ENCODE measurements at places on chromosomes 1 and 21.
A peak's percentile ranks its signal among the peaks of the same experiment; 100 is the strongest.

- DNase-seq: no peak
Measured at GRCh38 chr1:155245163-155245524, 10.1 kb downstream of the ENTREP3 start.

- DNase-seq: no peak
Measured at GRCh38 chr1:24136956-24137539, 5.9 kb downstream of the IL22RA1 start.

DNA sequence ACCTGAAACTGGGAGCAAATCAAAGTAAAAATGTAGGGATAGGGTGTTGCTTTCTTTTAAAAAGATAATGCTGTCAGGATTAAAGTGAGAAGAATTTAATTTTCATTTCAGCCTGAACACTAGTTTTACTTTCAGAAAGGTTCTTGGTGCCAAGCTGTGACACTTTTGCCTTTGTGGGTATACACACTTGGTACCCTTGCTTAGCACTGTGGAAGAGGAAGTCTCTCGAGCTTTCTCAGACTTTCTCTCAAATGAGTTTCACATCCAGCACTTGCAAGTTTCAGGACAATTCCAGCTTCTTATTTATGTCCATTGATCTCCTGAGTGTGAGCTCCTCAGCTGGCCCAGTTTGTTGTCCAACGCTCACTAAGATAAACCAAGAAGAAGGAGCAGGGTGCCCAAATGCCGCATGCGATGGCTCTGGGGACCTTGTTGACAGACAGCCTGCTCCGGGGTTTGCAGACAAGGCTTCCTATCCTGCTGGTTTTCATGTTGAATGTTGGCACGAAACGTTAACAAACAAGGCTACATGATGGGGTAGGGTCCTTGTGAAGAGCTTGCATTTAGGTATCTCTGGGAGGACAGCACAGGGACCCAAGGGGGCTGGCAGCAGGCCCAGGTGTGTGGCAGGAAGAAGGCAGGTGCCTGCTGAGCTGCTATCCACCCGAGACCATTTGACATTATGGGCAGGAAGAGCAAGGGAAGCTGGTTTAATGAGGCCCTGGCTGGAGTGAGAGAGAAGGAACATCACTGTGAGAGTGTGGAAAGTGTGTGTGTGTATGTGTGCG, 79.7 kb downstream of the POFUT2 start:
- DNase-seq: no peak

DNA sequence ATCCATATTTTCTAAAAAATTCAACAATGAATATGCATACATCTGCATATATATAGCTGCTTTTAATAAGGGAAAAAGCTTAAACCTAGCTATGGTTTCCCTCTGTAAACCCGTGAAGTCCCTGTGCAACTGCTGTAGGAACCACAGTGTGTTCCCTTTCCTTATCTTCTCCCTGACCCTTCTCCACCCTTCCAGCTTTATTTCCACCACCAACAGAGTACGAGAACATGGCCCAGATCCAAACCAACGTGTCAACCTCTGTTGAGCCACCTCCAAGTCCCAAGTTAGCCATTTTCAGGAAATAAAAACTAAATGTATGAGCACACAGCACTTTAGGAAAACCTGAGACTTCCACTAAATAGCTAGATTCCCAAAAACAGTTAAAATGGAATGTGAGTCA, 20.3 kb downstream of the SUSD4 start:
- DNase-seq: peak; percentile 66

GRCh38 chr1:118862755-118863154, 125.4 kb downstream of the TBX15 start:
- DNase-seq: no peak

DNA sequence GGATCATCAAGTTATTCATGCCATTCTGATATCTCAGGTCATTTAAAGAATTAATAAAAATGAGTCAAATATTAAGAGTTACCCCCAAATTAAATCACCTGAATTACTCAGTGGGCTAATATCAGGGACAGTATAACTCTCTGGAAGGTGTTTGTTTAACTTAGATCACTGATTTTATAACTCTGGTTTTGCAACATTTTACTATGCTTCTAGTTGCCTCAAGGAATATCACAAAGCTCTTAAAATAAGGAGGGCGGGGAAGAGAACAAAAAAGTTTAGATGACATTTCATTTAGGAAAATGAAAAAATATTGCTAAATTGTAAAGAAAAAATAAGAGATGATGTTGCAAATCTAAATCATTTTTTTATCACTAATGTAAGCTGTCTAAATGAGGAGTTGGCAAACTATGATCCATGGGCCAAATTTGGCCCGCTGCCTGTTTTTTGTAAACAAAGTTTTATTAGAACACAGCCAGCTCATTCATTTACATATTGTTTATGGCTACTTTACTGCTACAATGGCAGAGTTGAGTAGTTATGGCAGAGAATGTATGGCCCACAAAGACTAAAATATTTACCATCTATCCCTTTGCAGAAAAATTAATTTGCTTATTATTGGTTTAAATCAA, 31.9 kb upstream of the SLC19A2 start:
- no peak for DNase-seq

- peak; percentile 82 for DNase-seq
Measured at GRCh38 chr1:204941421-204942338, 71.0 kb downstream of the NFASC start.

GRCh38 chr1:233518344-233518743, 95.6 kb upstream of the KCNK1 start:
- no peak for DNase-seq

- DNase-seq: no peak
Measured at GRCh38 chr1:17184161-17184665, 20.7 kb upstream of the PADI1 start.

DNA sequence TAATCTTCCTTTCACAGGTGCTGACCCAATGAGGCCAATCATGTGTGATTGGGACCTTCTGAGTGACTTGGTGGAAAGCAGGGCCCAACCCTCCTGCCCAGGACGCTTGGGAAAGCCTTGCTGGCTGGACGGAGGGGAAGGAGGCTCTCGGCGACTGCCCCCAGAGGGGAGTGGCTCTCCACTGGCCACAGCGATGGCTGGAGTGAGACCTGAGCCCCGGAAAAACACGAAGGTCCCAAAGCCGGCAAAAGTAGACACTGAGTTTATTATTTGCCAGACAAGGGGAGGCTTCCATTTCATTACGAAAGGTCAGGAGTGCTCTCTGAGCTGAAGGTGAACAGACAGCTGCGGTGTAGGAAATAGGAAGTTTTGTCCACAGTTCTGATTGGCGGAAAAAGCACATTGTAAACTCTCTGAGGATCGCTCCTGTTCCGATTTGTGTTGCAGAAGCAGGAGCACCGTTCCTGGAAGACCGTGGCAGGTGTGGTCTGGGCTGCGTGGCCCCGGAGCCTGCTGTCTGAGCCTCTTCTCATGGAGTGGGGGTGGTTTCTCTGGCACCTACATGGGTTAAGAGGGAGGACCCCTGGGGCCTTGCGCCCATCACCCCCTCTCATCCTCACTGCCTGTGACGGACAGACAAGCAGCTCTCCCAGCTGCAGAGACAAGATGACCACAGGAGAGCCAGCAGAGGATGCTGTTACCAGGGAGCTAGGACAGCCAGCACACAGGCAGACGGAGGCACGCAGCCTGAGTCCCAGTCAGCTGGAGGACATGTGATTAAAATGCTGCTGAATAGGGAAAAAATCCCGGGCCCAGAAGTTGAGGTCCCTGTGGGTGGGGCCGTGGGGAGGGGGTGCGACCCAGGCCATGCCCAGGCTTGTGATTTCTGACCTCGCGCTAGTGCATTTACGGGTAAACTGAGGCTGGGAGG, 41.5 kb downstream of the KRTAP10-1 start:
- DNase-seq: no peak

- DNase-seq: no peak
Measured at GRCh38 chr1:169363046-169363730, 4.4 kb downstream of the NME7 start.

DNA sequence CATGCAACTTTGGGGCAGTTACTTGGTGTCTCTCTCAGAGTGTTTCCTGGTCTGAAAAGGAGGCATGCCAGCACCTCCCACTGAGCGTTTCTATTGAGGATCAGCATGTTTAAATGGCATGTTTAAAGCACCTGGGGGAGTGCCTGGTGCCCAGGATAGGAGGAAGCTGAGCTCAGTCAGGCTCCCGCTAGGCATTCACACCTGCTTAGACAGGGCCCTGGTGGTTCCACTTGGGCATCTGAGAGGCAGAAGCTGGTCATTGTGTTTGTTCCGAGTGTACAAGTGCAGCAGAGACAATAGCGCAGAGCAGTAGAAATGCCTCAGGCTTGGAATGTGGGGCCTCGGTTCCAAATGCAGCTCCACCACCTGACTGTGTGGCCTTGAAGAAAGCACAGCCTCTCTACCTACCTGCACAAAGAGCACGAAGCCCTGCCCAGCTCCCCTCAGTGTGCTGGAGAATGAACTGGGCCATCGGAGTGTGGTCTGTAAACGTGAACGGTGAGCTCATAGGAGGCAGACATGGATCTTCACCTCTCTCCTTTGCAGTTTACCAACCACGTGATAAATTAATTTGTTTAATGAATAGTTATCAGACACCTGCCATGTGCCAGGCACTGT, 20.3 kb upstream of the TMEM222 start:
- DNase-seq: no peak

- DNase-seq: no peak
Measured at GRCh38 chr1:42450061-42450460, 5.8 kb downstream of the ZMYND12 start.

GRCh38 chr1:17198476-17199258, 6.3 kb upstream of the PADI1 start:
- peak; percentile 27 for DNase-seq

DNA sequence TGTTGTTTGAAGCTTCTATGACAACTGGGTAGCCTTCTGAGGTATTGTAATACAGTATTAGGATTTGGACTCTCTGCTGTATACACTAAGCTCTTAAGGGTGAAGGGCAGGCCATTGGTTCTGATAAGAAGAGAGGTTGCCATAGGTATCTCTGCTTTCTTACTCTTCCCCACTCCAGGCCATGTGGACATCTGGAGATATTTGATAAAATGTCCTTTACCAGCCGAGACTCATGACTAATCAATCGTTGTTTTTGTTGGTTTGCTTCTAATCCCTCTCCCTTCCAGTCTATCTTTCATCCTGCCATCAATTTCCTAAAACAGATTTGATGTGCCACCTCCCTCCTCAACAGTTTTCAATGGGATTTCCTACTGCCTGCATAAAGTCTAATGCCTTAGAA, 64.6 kb upstream of the WDR26 start:
- DNase-seq: no peak

DNA sequence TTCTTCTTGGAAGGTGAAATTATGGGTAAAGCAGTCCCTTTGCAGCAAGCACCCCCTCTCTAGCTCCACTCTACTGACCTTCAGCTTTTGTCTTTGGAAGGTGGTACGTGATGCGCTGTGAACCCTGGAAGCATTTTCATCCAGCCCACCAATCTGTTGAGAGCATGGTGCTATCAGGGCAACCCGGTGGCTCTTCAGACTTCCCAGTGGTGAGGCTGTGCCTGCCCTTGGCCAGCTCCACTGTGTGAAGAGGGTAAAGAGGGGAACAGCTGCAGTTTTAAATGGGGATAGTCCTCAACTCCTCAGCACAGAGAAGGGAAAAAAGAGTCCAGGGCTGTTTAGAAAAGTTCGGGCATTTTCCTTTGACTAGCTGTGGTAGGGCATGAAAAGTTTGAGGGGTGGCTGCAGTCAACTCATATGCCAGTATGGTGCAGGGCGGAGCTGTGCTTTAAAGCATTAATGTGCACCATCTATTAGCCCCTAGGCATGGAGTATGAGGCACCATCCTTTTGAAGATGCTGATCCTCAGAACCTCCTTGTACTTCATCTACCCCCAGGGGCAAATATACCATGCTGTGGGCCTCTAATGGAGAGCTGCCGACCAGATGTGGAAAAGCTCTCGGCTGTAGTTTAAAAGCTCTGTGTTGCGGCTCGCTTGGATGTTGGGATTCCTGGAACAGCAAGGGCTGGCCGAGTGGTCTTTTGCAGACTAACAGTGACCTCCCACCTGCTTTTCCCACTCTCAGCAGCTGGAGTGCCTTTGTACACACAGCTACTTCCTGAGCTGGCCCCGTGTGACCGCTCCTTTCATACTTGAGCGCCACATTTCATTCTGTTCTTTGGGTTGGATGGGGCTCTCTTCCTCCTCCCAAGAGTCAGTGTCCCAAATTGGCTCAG, 123.0 kb downstream of the PEX14 start:
- no peak for DNase-seq

DNA sequence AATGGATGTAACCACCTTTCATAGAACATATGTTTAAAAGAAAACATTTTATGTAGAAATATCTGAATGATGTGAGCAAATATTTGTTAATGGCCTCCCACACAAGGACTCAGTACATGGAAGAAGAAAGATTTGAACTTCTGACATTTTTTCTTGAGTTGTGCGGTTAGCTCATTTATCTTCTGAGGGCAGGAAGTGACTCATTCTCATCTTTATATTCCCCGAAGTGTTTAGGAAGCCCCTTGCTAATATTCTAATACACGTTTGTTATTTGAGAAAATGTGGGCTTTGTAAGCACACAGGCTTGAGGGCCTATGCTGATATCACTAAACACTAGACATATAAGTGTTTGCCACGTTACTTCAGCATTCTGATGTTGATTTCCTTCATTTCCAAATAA, 392.5 kb upstream of the PTBP2 start:
- no peak for DNase-seq

- DNase-seq: no peak
Measured at GRCh38 chr1:192024881-192025280, 133.4 kb upstream of the RGS18 start.

GRCh38 chr1:45442272-45442671, 48.7 kb downstream of the TESK2 start:
- no peak for DNase-seq

- no peak for DNase-seq
Measured at GRCh38 chr1:18013216-18013615, 94.4 kb upstream of the IGSF21 start.

- DNase-seq: no peak
Measured at GRCh38 chr1:41891199-41891896, 27.4 kb downstream of the HIVEP3 start.

- no peak for DNase-seq
Measured at GRCh38 chr1:55413286-55413685, 198.1 kb upstream of the USP24 start.
